Renal pelvis (tissue), 12 donors: ENCODE measurements at places on chromosomes 11 and 22. TPM values are rescaled to one million over a fixed set of nuclear protein-coding genes. Genes with fewer than 3 reads are reported as not detected.
A peak's percentile ranks its signal among the peaks of the same experiment; 100 is the strongest.

The CADM1 gene
- 122 TPM for polyA plus RNA-seq

The CCDC89 gene
- 2.9 TPM for polyA plus RNA-seq

The SLC22A9 gene
- not detected for polyA plus RNA-seq

The ME3 gene
- polyA plus RNA-seq = 28.2 TPM

The PARVB gene
- 22.0 TPM for polyA plus RNA-seq

The IGF2 gene
- 884 TPM for polyA plus RNA-seq

The NUCB2 gene
- 74.2 TPM for polyA plus RNA-seq

The MYOD1 gene
- not detected for polyA plus RNA-seq

The HTATIP2 gene
- polyA plus RNA-seq = 2.8 TPM

The GLYATL1 gene
- 182 TPM for polyA plus RNA-seq

The SCGB1A1 gene
- not detected for polyA plus RNA-seq

GRCh38 chr11:77109236-77110019, 6.8 kb downstream of the OMP start:
- no peak for DNase-seq

- DNase-seq = no peak
Measured at GRCh38 chr22:18966748-18967147, 30.7 kb upstream of the PRODH start.

DNA sequence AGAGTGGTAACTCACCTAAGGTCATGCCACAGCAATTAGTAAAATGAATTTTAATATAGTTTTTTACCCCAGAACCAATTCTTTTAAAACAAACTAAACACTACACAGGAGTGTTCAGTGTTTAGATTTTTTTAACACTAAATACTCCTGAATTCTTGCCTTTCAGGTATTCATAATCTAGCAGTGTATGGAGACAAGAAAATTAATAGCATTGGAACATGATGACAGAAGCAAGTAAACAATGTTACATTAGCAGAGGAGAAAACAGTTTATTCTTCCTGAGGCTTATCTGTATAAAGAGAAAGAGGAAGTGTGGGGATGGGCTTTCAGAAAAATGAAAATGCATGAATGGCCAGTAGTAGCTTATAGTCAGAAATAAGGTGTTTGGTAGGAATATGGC, 222.1 kb upstream of the FAT3 start:
- DNase-seq = no peak

- peak; percentile 53 for DNase-seq
Measured at GRCh38 chr11:134331354-134332188, at the start of gene GLB1L2. Gene GLB1L2, plus strand, starts transcription at chr11:134331988. Its CDS starts 74 bp downstream, at chr11:134332062.

GRCh38 chr11:133041928-133042882, 490.1 kb downstream of the OPCML start:
- DNase-seq = peak; percentile 49

DNA sequence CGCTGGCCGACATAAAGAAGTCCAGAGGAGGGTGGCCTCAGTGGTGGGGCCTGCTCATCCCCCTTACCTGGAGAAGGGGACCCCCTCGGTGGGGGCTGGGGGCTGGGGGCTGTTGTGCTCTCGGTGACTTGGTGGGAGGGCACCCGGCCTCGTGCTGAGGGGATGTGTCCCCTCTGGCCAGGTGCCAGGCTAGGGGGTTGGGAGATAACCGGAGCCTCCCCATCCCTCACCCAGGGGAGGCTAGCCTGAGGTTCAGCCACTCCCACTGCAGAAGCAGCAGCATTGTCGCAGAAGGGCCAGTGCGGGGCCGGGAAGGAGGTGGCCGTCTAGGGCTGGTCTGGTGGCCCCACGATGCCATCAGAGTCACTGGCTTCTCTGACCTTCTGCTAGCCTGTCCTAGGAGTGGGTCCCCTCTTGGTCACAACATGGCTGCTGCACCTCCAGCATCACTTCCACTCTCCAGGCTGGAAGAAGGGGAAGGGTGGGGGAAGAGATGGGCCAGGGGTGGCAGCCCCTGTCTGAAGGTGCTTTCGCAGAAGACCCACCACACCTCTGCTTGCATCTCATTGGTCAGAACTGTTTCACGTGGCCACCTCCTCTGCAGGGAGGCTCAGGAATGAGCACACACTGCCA, 44.2 kb upstream of the FADD start:
- no peak for DNase-seq

GRCh38 chr11:35418282-35419183, 825 bp downstream of the SLC1A2 start:
- DNase-seq = peak; percentile 22

GRCh38 chr11:80960381-80961029, 1519.7 kb upstream of the TENM4 start:
- DNase-seq = no peak

- no peak for DNase-seq
Measured at GRCh38 chr11:131580476-131580875, 210.1 kb downstream of the NTM start.

DNA sequence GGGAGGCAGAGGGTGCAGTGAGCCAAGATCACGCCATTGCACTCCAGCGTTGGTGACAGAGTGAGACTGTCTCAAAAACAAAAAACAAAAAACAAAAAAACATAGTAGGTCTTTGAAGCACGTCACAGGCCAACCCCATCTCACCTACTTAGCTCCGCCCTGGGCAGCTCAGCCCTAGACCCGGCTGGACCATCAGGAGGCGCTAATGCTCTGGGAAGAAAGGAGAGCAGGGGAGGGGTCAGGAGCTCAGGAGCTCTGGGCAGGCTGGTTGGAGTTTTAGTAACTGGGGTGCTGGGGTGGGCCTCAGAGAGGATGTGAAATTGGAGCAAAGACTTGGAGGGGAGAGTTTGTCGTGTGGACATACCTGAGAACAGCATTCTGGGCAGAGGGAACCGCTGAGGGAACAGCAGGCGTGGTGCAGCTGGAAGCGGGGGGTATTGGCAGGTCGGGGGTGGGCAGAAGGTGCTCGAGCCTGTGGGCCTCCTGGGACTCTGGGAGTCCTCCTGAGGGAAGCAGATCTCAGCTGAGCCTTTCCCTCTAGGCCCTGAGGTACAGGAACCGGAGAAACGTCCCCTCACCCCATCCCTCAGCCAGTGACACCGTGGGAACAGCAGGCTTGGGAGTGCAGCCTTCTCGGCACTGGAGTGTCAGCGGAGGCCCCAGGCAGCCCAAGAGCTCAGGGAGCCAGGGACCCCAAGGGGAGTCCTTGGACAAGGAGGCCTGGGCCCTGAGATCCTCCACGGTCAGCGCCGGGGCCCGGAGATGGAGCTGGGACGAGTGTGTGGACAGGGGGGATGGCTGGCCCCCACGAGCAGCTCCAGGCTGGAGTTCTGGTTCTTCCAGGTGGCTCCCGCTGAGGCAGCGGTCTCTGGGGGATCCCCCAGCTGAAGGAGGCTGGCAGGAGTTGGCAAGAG, 2.2 kb upstream of the RPS6KA4 start:
- DNase-seq = no peak

DNA sequence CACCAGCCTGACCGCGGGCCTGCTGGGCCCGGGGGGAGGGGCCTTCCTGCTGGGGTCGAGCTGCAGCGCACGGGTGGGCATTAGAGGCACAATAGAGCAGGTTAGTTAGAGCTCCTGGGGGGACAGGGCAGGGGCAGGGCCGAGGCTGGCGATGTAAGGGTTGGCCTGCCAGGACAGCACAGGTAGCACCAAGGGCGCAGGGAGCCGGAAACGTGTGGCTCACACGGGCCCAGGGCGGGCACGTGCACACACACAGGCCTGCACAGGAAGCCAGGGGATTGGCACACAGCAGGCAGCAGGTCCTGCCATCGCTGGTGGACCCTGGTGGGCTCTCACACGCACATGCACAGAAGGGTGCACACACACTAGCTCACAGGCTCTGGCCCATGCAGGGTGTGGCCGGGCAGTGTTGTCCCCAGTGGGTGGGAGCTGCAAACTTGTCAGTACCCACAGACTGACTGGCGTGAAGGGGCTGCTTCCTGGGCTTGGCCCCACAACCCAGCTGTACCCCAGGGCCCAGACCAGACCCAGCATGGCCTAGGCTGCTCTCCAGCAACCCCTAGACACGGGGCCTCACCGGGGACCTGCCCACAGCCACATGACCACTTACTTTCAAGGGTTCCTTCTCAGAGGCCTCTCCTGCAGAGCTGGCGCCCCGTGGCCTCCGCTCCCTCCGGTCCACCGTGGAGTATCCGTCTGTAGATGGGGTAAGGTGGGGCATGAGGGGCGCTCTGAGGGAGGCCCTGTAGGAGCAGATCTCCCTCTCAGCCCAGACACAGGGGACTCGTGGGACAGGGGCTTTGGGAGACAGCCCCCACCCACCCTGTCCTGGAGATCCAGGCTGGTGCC, 29.9 kb upstream of the TXNRD2 start:
- no peak for DNase-seq

DNA sequence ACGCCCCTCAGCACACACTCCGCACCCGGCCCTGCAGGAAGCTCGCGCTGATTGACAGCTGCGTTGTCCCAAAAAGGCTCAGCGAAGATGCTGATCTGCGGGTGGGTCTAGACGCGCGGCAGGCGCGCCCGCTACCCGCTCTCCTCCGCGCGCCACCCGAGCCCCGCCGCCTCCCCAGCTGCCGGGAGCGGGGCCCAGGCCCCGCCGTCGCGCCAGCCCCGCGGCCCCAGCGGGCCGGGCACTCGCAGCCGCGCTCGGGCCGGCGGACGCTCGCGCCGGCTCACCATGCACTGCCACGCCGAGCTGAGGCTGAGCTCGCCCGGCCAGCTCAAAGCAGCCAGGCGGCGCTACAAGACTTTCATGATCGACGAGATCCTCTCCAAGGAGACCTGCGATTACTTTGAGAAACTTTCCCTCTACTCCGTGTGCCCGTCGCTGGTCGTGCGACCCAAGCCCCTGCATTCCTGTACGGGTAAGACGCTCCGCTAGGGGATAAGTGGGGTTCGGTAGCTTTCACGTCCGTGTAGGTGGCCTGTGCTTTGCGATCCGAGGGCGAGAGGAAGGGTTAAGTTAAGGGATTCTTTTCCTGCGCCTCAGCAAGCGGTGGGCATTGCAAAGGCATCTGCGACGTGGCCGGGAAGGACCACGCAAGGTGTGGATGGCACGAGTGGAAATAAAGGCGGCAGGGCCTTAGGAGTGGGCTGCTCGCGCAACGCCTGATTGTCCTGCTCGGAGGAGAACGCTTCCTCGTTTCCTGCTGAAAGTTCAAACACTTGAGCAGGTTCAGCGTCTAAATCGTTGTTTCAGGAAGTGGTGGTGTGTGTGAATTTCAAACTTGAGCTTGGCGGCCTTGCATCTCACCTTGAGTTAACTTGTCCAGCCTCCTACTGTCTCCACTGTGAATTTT, at the start of gene BARX2:
TSS of gene BARX2 (plus strand) at position 98 of the 907 bp plus-strand sequence. CDS start at position 286, 188 bp downstream.
- peak; percentile 77 for DNase-seq

- DNase-seq = no peak
Measured at GRCh38 chr22:35316751-35317150, 17.1 kb downstream of the TOM1 start.

- no peak for DNase-seq
Measured at GRCh38 chr22:40703174-40703573, 23.9 kb downstream of the MCHR1 start.

DNA sequence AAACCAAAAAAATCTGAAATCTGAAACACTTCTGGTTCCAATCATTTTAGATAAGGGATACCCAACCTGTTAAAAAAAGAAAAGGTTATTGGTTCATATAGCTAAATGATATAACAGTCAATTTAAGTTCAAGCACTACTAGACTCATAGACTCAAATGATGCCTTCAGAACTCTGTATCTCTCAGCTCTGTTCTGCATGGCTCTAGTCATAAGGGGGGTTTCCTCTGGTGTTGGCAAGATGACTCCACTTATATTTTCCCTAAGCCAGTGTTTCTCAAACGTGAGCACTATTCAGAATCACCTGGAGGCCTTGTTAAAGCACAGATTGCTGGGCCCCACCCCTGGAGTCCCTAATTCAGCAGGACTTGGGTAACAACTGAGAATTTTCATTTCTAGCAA, 11.5 kb upstream of the RRAS2 start:
- DNase-seq = no peak

DNA sequence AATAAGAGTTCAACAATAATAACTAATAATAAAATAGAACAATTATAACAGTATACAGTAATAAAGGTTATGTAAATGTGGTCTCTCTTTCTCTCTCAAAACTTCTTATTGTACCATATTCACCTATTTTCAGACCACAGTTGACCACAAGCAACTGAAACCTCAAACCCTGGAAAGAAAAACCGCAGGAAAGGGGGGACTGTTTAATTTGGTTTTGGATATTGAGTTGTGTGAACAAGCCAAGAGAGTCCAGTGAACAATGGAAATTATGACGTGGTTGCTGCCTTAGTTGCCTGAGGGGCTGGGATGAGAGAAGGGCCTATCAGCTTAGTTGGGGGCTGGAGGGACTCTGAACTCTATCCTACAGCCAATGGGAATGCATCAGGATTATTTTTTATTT, 178.7 kb upstream of the POU2AF2 start:
- DNase-seq = no peak

DNA sequence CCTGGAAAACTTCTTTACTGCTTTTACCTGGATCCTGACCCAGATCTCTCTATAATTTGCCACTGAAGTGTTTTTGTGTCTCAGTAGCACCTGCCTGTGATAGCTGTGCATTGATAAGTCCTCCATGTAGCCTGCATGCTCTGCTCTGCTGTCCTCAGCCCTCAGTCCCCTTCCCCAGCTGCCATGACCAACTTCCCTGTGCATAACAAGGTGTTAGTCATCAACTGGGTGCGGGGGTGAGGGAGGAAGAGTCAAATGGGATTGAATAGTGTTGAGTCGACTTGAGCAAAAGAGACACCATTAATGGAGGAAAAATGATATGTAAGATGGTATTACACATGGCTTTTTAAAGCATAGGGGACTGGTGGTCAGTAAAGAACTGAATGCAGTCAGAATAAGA, 92.2 kb upstream of the PLET1 start:
- no peak for DNase-seq

- DNase-seq = no peak
Measured at GRCh38 chr11:133239575-133239974, 292.7 kb downstream of the OPCML start.

DNA sequence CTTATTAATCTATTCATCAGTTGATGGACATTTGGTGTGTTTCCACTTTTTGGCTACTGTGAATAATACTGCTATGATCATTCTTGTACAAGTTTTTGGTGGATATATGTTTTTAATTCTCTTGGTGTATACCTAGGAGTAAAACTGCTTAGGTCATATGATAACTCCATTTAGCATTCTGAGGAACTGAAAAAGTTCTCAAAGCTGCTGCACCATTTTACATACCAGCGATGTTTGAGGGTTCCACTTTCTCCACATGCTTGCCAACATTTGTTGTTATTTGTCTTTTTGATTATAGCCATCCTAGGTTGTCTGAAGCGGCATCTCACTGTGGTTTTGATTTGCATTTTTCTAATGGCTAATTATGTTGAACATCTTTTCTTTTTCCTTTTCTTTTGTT, 4.1 kb upstream of the ACER3 start:
- no peak for DNase-seq

GRCh38 chr11:46944356-46945075, 8.0 kb downstream of the CSTPP1 start:
- DNase-seq = no peak

GRCh38 chr11:57978686-57979531, 44.8 kb upstream of the OR9Q1 start:
- no peak for DNase-seq

GRCh38 chr22:41576877-41577276, 12.8 kb downstream of the PMM1 start:
- no peak for DNase-seq
